ENCODE measurements at places on chromosomes 12 and 14.

DNA sequence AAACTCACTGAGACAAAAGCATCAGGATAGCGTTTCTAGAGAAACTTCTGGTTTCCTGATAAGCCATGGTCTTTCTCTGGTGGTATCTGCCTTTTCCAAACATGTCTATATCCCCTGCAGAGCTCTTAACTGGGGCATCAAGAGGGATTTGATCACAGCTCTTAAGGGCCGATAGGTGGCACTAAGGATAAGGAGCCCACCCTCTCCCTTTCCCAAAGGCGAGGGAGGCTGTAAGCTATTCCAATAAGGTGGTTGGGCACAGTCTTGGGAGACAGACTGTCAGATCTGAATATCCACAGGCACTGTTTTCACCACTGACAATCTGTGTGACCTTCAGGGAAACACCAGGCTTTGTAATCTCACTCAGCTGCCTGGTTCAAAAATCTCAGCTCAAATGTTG lies 206.0 kb downstream of the ADGRD1 start:
- DNase-seq: no peak

- no peak for DNase-seq
These were observed 30.5 kb upstream of the MAX start for GRCh38 chr14:65132855-65133254.

DNA sequence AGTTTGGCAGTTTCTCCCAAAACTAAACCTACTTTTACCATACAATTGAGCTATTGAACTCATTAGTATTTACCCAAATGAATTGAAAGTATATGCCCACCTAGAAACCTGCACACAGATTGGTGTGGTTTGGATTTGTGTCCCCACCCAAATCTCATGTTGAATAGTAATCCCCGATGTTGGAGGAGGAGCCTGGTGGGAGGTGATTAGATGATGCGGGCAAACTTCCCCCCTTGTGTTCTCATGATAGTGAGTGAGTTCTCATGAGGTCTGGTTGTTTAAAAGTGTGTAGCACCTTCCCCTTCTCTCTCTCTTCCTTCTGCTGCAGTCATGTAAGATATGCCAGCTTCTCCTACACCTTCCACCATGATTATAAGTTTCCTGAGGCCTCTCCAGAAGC lies 4.0 kb upstream of the KRT6C start:
- no peak for DNase-seq

- DNase-seq: no peak
These were observed 20.8 kb upstream of the AMN start for GRCh38 chr14:102901633-102902032.

- no peak for DNase-seq
These were observed 405.3 kb upstream of the USP15 start for GRCh38 chr12:61854902-61855301.

DNA sequence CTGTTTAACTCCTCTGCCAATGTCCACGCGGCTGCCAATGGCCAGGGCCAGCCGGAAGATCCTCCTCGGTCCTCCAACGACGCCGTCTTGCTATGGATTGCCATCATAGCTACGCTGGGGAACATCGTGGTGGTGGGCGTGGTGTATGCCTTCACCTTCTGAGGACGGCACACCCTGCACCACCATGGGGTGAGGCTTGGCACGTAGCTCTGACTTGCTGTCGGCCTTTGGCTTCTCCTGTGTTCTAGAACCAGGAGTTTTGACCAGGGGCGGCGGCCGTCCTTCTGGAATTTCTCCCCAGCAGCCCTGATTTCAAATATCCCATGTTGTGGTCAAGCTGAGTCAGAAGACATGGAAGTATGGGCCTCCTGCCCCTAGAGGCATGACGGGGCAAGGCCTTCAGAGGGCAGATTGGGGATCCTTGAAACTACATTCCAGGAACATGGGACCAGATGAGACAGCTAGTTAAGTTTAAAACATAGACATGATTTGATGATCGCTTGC lies 47.5 kb downstream of the C14orf132 start:
- peak; percentile 61 for DNase-seq

GRCh38 chr12:121167232-121167820 lies 34.6 kb downstream of the P2RX7 start:
- DNase-seq: no peak

DNA sequence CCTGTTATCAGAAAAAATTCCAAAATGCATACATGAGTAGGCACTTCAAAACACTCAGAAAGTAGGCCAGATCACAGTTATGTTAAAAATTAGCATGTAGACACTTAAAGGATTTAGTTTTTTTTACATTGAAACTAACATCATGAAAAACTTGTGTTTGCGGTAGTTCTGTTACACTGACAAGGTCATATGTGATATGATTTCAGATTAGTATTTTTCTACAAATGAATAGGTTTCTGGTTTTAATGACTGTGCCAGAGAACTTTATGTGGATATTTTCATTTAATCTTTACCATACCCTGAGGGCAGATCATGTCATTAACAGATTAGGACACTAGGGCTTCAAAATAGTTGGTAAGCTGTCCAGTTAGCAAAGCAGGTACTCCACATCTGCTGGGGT lies 20.7 kb downstream of the YARS2 start:
- DNase-seq: no peak

DNA sequence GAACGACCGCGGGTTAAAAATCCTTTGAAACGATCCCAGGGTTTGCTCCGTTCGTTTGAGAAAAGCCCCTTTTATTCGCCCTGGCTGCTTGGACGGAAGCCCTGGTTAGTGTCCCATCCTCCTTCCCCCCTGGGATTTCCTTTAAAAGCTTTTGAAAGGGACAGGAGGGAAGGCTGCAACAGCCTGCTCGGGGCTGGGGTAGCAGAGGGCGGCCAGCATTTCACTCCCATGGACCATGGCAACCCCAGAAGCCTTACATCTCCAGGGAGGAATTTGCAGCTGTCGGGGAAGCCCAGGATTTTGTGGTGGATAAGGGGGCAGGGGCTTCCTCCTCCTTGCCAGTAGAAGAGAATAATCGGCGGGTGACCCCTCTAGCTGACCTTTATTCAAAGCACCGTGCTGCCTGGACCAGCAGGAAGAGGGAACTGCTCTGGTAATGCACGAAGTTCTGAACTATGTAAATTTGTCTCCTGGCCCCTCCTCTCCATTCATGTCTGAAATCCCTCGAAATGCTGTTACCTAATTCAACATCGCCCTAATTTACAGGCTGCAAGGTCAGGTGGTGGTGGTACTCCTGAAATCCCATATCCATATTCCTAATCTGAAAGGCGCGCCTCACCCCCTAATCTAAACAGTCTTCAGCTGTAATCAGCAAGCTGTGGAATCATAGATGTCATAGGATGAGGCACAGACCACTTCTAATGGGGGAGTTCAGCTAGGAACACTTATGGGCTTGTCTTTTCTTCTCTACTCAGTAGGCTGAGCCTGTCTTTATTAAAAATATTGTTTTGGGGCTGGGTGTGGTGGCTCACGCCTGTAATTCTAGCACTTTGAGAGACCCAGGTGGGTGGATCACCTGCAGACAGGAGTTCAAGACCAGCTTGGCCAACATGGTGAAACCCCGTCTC lies 1.0 kb upstream of the CLIP1 start:
- peak; percentile 55 for DNase-seq

- peak; percentile 88 for DNase-seq
These were observed 72.8 kb downstream of the IRF2BPL start for GRCh38 chr14:76955575-76956315.

DNA sequence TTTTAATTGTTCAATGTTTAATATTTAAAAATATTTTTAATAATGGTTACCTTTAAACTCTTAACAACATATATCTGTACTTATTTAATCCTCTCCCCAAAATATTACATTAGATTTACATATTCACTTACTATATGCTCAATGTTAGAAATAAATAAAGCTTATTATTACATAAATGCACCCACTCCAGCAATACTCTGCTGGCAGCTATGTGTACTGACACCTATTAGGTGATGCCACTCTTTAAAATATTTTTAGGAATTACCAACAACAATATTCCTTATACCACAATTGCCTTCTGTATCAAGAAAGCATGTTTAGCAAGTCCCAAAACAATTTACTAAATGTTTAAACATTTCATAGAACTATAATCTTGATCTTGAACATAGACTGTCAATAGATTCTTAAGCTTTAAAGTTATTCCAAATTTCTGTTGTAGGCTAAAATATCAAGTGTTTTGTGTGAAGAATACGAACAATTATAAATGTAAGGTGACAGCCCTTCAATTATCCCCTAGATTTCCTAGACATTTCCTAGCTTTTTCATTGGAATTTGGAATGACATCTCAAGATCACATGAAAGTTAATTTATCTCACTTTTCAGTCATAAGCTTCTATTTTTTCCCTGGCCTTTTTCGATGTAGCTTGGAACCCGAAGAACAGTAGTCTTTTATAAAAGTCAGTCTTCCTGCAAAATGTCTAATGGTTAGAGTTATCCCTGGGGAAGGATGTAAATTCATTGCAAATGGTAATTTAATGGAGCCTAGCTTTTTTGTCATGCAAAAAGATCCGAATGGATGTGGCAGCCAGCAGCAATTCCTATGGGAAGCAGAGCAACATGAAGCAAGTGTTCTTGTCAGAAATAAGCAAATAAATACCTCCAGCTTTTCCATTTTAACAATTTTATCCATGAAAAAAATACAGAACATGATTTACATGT lies 907.5 kb upstream of the ATXN7L3B start:
- DNase-seq: no peak

- no peak for DNase-seq
These were observed 26.1 kb upstream of the EIF4B start for GRCh38 chr12:52980096-52980649.

DNA sequence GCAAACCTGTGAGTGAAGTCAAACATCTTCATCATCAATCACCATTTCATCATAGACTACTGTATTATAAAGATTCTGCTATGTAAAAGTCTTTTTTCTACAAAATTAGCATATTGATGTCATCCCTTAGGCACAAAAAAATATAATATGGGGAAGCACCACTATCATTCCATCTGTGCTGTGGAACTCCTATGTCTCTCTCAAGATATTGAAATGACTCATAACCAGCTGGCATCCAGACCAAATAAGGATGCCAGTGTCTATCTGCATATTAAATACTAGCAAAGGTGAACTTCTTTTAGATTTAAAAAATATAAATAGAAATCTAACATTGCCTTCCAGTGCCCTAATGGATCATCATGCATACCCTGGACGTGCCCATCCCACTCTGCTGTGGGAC lies 17.9 kb upstream of the DCAF5 start:
- peak; percentile 25 for DNase-seq

- DNase-seq: peak; percentile 25
These were observed 47.2 kb downstream of the RFX4 start for GRCh38 chr12:106629797-106630659.

DNA sequence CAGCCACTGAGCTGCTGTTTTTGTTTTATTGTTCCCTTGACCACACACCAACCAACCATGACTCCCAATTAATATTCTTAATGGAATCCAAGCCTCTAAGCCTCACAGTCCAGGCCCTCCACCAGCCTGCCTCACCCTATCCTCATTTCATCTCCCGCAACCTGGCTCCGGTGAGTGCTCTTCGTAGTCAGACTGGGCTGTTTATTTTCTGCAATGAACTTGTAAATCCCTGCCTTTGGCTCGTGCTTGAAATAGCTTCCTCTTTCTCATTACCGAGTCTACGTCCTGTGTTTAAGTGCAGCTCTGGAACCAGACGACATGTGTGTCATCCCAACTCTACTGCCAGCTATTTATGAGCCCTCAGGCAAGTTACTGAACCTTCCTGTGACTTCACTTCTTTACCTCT lies 12.4 kb upstream of the ETFBKMT start:
- peak; percentile 70 for DNase-seq

DNA sequence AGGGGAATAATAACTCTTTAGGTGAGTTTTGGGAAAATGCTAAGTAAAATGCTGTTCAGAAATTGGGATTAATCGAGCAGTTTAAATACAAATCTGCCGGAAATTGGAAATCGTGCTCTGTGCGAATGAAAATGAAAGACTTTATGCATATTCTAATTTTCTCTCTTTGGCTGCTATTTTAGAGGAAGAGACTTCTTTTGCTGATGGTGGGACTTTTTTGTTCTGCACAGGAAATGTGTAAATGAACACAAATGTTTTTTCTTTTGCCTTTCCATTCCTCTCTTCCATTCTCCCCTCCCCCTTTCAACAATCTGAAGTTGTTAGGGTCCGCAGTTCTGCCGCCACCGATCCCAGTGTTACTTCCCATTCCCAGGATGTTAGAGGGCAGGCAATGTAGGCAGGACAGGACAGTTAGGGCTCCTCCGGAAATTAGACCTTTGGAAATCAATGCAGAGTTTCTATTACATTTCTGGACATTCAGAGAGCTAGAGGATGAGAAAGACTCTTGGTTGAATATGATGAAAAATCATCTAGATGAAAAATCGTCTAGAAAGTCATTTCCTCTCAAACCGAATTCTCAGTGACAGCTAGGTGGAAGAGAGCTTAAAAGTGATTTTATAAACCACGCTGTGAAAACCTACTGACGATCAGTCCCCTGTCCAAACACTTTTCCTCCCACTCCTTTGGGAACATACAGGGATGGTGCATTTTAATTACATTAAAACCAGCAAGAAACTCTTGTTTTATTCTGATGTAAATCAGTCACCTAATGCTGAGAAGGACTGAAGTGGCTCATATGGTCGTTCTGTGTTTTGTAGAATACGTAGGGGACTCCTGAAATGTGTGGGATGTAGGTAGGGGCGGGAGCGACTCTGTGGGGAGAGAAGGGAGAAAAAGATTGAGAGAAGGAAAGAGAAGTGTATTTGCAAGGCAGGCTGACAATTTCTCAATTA lies 17.8 kb downstream of the FOXG1 start:
- no peak for DNase-seq

DNA sequence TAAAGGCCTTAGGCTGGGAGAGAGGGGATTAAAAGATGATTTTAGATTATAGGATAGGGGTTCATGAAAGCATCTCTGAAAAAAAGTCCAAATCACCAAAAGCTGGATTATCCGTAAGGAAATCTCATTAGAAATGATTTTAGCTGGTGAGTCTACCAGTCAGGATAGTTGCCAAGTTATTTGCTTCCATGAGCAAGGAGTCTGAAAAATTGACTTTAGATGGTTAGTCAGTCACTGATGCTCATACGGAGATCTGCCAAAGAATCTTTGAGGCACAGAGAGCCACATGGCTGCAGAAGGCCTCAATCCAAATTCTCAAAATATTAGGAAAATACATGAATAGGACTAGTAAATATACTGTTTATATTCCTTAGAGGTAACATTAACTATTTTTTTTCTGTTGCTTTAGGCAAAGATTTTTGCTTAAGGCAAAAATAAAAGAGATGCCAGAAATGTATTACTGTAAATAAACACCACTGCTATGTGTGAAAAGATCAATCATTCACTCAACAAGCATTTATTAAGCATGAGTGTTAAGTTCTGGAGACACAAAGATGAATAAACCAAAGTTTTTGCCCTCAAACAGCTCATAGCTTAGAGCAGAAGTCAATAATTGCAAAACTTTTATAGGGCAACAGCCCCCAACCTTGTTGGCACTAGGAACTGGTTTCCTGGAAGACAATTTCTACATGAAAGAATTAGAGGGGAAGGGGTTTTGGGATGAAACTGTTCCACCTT lies 105.2 kb downstream of the BBS10 start:
- peak; percentile 69 for DNase-seq

- DNase-seq: no peak
These were observed 477.0 kb downstream of the PCNX1 start for GRCh38 chr14:71384007-71384845.

GRCh38 chr12:91937706-91938105 lies 207.9 kb downstream of the BTG1 start:
- DNase-seq: no peak
